NCI-H345 (cell line): ENCODE measurements at places on chromosomes 13 and 19.

- DNase-seq, result no peak
Measured at GRCh38 chr19:45823182-45823581, 8.1 kb upstream of the RSPH6A start.

DNA sequence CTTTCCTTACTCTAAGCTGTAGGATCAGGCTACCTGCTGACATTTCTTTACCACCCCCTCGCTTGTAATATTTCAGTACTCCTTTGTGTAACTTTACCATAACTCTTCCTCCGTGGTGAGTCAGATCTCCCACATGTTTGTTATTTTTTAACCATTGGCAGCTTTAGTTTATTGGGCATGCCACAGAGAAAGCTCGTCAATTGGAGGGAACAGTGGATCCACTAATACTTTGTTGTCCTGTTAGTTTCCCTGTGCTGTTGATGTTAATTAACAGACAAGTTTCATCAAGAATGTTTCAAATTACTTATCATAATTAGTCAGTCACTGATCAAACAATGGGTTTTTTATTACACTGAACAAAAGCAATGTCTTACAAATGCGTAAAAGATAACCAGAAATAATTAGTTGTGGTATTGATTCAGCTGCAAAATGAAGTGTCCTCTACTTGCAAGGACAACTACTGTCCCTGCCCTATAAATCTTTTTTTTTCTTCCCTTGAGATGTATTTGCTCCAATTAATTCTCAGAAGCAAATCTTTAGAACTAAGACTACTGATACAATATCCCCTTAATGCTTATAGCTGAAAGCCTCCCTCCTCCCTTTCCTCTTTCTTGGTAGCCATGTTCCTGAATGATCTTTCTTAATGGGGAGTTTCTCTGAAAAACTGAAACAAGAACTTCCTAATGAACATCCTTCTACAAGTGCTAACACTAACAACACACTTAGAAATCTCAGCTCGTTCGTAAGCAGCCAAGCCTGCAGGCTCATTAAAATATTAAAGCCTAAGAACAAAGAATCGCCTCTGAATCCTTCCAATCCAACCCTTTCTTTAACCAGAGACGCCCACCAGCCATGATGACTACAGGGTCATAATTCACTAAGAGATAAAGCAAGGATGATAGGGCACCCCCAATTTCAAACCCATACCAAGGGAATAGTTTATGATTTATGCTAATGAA, 22.2 kb downstream of the EFNB2 start:
- DNase-seq, result no peak

DNA sequence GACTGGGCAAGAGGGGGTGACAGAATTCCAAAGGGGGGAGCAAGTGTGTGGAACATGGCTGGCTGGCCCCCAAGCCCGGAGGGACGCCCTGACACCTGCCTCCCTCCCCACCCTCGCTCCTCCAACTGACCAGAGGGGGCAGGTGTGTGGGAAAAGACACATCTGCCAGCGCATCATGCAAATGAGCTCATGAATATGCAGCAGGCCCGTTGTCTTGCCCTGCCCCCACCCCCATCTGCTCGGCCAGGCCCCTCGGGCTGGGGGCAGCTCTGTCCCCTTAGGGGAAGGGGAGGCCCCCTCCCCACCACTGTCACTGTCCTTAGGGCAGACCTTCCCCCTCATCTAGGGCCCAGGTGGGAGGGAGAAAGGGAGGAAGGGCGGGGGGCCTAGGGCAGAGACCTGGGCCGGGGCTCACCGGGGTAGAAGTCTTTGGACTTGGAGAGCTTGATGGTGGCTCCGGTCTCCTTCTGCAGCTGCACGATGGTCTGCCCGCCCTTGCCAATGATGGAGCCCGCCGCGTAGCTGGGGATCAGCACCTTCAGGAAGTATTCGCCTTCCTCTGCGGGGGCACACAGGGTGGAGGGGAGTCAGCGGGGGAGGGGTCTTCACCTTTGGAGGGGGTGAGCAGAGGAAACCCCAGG, 12.9 kb downstream of the NOVA2 start:
- no peak for DNase-seq

GRCh38 chr13:84903391-84903790, 895.8 kb downstream of the SLITRK6 start:
- no peak for DNase-seq
